Fibroblast of the aortic adventitia (primary cell): ENCODE measurements at places on chromosomes 16 and 17. TPM values are rescaled to one million over a fixed set of nuclear protein-coding genes. Genes with fewer than 3 reads are reported as not detected.

GRCh38 chr16:48491517-48491916 lies 106.3 kb upstream of the SIAH1 start:
- peak; percentile 77 for DNase-seq

- DNase-seq: no peak
These were observed 51.3 kb upstream of the TAC4 start for GRCh38 chr17:49899191-49899485.

DNA sequence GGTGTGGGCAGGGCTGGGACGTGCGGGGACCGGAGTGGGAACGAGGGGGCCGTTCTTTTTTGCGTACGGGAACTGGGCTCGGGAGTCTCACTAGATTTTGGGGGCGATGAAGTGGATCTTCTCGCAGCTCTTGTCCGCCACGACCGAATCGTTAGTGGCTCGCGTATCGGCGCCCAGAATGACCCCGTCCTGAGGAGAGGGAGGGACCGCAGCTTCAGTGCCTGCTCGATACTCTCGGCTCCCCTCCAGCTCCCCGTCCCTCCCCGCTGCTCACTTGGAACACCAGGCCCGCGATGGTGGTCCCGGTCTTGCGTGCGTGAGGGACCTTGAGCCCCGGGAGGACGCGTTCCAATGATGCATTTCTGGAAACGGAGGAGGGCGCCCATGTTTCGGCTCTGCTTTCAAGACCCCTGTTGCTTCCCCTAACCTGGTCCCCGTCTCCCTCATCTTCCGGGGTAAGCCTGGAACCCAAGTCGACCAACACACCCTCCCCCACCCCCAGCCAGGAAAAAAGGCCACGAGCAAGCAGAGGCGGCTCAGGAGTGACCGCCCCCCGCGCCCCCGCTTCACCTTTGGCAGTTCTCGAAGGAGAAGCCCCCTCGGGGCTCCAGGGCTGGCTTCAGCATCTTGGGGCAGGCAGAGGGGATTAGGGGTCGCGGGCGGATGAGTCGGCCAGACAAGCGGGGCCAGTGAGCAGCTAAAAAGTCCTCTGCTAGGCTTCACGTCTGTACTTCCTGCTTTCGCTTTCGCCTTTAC lies at the start of gene PSMB10:
Gene PSMB10, minus strand, starts transcription at position 727 of the 756 bp plus-strand sequence. Its CDS starts 101 bp downstream, at position 626.
- DNase-seq: peak; percentile 73

OR1A1 gene
- total RNA-seq: not detected in 2 replicates

HAP1 gene
- total RNA-seq: under 0.01 TPM in 1 of 2 replicates, not detected in the other

ANKRD40CL gene
- total RNA-seq: not detected in 2 replicates

NHLRC4 gene
- 2.0 and 2.5 TPM in 2 replicates for total RNA-seq
